Purkinje cell (primary cell): ENCODE measurements at places on chromosomes 16 and 17. TPM values are rescaled to one million over a fixed set of nuclear protein-coding genes. Genes with fewer than 3 reads are reported as not detected.

Gene ANKRD11
- 15.4 and 16.0 TPM in 2 replicates for polyA plus RNA-seq

Gene EFNB3
- 2.8 TPM in 1 of 2 replicates, not detected in the other for polyA plus RNA-seq

Gene ESRP2
- polyA plus RNA-seq, result not detected in 2 replicates

Gene TMEM106A
- not detected in 2 replicates for polyA plus RNA-seq

Gene TP53I13
- polyA plus RNA-seq, result not detected in 2 replicates

Gene MYO1C
- polyA plus RNA-seq, result 0.26 TPM in 1 of 2 replicates, not detected in the other

Gene TAF1C
- polyA plus RNA-seq, result 2.7 and 2.8 TPM in 2 replicates

Gene ACSM2A
- not detected in 2 replicates for polyA plus RNA-seq

Gene CCL14
- polyA plus RNA-seq, result not detected in 2 replicates

Gene LONP2
- polyA plus RNA-seq, result 24.6 and 32.9 TPM in 2 replicates

Gene KCNJ2
- 0.09 and 2.2 TPM in 2 replicates for polyA plus RNA-seq

Gene C17orf107
- 0.75 TPM in 1 of 2 replicates, not detected in the other for polyA plus RNA-seq

Gene PAGR1
- 5.4 and 6.4 TPM in 2 replicates for polyA plus RNA-seq

Gene SP2
- 2.1 and 3.0 TPM in 2 replicates for polyA plus RNA-seq

Gene PTGES3L
- 0.23 TPM in 1 of 2 replicates, not detected in the other for polyA plus RNA-seq

Gene MYH3
- not detected in 2 replicates for polyA plus RNA-seq

Gene ADCY7
- polyA plus RNA-seq, result not detected in 2 replicates

Gene GALR2
- 0.41 TPM in 1 of 2 replicates, not detected in the other for polyA plus RNA-seq

Gene KREMEN2
- not detected in 2 replicates for polyA plus RNA-seq

Gene TMC8
- polyA plus RNA-seq, result not detected in 2 replicates

Gene CHP2
- not detected in 2 replicates for polyA plus RNA-seq

Gene VMP1
- 127 and 195 TPM in 2 replicates for polyA plus RNA-seq
